ENCODE measurements at places on chromosomes 2 and 18.

GRCh38 chr2:128911276-128911675, 592.6 kb upstream of the HS6ST1 start:
- no peak for DNase-seq

- DNase-seq, result no peak
Measured at GRCh38 chr2:201275069-201275468, 14.7 kb downstream of the CASP8 start.

- DNase-seq, result no peak
Measured at GRCh38 chr2:72347081-72347480, 199.4 kb upstream of the CYP26B1 start.

DNA sequence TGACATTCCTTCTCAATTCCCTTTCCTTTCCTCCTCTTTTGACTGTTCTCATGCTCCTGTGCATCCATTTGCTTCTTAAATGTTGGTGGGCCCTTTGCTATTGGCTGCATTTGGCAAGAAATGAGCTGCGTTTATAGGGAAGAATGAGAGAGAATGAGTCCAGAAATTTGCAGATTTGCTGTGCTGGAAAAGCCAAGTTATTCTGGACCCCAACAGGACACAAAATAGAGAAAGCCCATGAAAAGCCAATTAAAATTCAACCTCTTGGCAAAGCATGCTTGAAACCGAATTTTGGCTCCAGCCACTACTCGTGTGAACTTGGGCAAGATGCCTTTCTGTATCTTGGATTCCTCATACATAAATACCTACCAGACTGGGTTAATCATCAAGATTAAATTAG, 1.3 kb upstream of the SCLY start:
- no peak for DNase-seq

DNA sequence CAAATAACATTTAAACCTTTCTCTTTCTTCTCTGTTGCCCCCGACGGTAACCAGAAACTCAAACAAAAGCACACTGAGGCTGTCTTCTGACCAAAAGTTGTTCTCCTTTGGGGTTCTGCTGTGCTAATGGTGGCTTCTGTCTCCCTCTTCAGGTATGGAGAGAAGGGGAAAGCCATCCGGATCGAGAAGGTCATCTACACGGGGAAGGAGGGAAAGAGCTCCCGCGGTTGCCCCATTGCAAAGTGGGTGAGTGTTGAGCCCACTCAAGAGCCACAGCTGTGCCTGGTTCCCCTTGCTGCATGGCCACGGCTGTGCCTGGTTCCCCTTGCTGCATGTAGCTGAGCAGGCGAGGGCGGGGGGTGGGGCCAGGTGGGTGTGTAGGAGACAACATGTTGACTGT, 67.4 kb downstream of the BOLA3 start:
- no peak for DNase-seq

- DNase-seq, result no peak
Measured at GRCh38 chr2:45154606-45155155, 145.4 kb upstream of the SIX2 start.

DNA sequence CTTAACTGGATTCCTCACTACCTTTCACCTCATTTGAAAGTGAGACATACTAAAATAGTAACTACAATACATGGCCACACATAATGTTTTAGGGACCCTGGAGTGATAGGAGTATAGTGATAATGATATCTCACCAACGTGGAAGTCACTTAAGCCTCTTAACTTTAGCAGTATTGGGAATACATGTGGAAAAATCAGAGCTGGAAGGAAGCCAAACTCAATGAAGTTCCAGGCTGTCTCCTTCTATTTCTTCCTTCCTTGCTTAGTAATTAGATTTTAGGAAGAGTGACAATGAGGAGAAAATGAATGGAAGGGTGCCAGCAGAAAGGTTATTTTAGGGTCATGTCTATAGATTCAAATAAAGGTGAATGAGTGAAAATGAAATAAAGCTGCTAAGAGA, 387.3 kb downstream of the PLCL1 start:
- DNase-seq, result no peak

DNA sequence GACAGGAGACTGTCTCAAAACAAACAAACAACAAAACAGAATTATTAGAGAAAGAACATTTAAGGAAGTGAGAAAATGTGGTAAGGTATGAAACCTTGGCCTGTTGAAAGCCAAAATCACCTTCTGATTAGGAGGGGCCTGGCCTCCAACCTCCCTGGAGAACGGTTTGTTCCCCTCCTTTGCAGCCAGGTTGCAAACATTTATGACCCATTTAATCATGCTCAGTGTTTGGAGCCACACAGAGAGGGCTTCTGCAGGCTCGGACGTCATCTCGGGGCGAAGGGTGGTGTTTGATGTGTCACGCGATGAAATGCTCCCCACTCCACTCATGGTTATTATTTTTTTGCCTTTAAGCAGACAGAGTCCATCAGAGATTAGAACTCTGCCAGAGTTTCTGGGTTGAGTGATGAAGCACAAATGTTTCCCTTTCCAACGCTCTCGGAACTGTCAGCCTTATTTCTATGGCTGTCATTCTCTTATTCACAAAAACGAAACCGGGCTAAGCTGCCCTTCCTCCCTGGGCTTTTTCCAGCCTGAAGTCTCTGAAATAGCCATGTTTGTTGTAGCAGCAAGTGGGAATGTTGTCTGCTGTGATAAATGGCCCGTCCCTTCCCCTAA, 33.6 kb upstream of the ROCK2 start:
- DNase-seq, result peak; percentile 40

GRCh38 chr2:191927319-191927867, 80.5 kb upstream of the CAVIN2 start:
- DNase-seq, result peak; percentile 88

DNA sequence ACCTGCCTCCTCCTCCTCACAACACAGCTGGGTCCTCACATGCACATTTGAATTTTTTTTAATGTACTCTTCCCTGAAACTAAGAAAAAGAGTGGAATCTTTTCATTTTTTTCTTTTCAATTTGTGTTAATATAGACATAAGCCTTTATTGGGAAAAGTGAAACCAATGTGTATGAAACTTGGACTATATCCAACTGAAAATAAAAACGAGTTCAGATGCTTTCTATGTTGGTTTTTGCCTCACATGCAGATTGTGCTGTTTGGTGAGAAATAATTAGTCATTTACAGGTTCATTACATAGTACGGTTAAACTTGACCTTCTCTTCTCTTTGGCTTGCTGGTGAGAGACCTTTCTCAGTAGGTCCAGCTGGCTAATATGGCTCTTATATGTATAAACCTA, 515.2 kb upstream of the FANCL start:
- no peak for DNase-seq

- no peak for DNase-seq
Measured at GRCh38 chr2:242017086-242017485, 147.6 kb downstream of the RTP5 start.

DNA sequence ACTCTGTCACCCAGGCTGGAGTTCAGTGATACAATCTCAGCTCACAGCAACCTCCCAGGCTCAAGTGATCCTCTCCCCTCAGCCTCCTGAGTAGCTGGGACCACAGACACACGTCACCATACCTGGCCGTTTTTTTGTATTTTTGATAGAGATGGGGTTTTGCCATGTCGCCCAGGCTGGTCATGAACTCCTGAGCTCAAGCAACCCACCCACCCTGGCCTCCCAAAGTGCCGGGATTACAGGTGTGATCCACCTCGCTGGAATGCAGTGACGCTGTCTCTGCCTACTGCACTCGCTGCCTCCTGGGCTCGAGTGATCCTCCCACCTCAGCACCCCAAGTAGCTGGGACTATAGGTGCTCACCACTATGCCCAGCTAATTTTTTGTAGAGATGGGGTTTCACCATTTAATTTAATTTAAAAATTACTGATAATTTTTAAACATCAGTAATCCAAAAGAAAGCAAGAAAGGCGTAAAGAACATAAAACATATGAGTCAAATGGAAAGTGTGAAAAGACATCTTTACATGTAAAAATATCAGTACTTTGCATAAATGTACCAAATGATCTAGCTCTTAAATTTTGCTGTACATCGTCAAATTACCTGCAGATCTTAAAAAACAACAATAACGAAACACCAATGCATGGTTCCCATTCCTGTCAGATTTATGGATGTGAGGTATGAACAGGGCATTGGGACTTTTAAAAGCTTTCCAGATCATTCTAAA, 2.8 kb upstream of the ZNF236 start:
- no peak for DNase-seq

DNA sequence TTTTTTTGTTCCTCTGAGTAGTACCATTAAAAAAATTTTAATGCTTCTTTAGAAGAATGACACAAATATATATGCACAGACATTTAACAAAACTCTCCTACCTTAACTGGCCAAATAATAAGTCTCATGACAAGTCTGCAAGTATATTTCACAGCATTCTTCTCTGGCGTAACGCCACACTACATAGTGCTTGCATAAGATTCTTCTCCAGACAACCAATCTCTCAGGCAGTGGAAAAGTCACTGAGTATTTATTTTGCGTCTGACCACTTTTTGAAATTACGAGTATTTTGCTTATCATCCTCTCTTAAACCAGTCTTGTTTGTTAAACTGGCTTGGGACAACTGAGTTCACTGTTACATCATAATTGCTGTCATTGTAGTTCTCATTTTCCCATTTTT, 749.2 kb downstream of the ADCYAP1 start:
- no peak for DNase-seq

GRCh38 chr2:32775954-32776353, 148.1 kb downstream of the TTC27 start:
- DNase-seq, result no peak

- peak; percentile 5 for DNase-seq
Measured at GRCh38 chr2:237859533-237860272, at the start of gene RAMP1. RAMP1 (plus strand) TSS chr2:237859623; CDS start chr2:237859676, 53 bp downstream.

GRCh38 chr2:25230948-25231311, 62.5 kb upstream of the POMC start:
- no peak for DNase-seq

- DNase-seq, result no peak
Measured at GRCh38 chr2:58271826-58272225, 30.7 kb upstream of the FANCL start.

- peak; percentile 67 for DNase-seq
Measured at GRCh38 chr18:45662468-45662867, 47.2 kb downstream of the SLC14A2 start.

GRCh38 chr2:18819566-18819965, 230.2 kb upstream of the NT5C1B start:
- DNase-seq, result no peak

DNA sequence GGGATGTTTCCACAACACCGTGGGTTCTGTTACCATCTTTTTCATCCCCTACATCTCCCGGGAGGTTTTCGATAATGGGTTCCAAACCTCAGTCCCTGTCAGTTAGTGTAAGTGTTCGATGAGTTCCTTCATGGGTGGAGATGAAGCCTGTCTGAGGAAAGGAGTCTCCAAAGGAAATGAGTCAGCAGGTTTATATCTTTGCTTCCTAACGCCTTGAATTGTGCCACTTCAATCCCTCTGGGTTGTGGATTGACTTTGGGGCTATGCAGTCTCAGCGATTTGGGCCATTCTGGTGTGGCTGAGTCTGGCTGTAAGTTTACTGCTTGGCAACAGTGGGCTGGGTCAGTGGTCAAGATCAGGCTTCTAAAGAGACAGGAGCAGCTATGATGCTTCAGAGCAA, 1.2 kb downstream of the SERPINB5 start:
- no peak for DNase-seq

Measured in AG10803 (cell line).